ENCODE measurements at places on chromosomes 2 and 18. TPM values are rescaled to one million over a fixed set of nuclear protein-coding genes. Genes with fewer than 3 reads are reported as not detected.

DNA sequence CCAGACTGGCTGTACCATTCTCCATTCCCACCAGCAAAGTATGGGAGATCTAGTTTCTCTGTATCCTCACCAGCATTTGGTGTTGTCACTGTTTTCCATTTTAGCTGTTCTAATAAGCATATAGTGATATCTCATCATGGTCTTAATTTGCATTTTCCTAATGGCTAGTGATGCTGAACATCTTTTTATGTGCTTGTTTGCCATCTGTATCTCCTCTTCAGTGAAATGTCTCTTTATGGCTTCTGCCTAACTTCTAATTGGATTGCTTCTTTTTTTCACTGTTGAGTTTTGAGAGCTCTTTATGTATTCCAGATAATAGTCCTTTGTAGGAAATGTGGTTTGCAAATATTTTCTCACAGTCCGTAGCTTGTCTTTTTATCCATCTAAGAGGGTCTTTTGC is 18.9 kb upstream of the BIN1 start:
- H3K4me1 ChIP-seq = no peaks in the 10 kb centered on the region
- H3K27me3 ChIP-seq = no peaks in the 10 kb centered on the region
- no peak overlapping the region for H3K27ac ChIP-seq
- DNase-seq = no peak
- H3K36me3 ChIP-seq = no peaks in the 10 kb centered on the region

GRCh38 chr2:150675807-150676206 is 188.3 kb upstream of the RND3 start:
- no peaks in the 10 kb centered on the region for H3K4me1 ChIP-seq
- H3K4me3 ChIP-seq = no peak overlapping the region
- no peak overlapping the region for H3K27ac ChIP-seq
- H3K36me3 ChIP-seq = no peaks in the 10 kb centered on the region
- no peaks in the 10 kb centered on the region for H3K27me3 ChIP-seq
- DNase-seq = no peak

ALLC gene
- total RNA-seq = not detected

- H3K4me3 ChIP-seq = no peak overlapping the region
- no peaks in the 10 kb centered on the region for H3K4me1 ChIP-seq
- no peak overlapping the region for H3K27ac ChIP-seq
Measured at GRCh38 chr18:78082816-78083215, 833.2 kb downstream of the GALR1 start.

ZNF521 gene
- not detected for total RNA-seq

GRCh38 chr2:226048611-226049010 is 649.1 kb downstream of the NYAP2 start:
- H3K27ac ChIP-seq = no peak overlapping the region
- no peak overlapping the region for H3K4me3 ChIP-seq
- peaks cover 10% of the 10 kb centered on the region for H3K27me3 ChIP-seq
- no peaks in the 10 kb centered on the region for H3K4me1 ChIP-seq
- no peak for DNase-seq
- H3K36me3 ChIP-seq = no peaks in the 10 kb centered on the region

SCYGR4 gene
- total RNA-seq = not detected

DNA sequence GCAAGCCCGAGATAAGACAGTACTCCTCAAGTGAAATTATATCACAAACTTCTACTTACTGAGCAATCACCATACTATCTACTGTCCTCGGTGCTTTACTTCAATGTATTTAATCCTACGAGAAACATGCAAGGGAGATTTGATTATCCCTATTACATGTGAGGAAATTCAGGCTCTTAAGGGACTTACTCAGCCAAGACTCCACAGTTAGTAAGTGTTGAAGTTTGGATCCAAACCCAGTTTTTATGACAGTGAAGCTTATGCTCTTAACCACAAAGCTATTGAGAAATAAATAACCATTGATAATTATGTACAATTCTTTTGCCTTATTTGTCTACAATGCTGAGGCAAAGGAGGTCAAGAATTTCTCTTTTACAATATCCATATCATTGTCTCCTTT is 672.9 kb upstream of the ACVR2A start:
- no peak overlapping the region for H3K4me3 ChIP-seq
- H3K27me3 ChIP-seq = no peaks in the 10 kb centered on the region

DNA sequence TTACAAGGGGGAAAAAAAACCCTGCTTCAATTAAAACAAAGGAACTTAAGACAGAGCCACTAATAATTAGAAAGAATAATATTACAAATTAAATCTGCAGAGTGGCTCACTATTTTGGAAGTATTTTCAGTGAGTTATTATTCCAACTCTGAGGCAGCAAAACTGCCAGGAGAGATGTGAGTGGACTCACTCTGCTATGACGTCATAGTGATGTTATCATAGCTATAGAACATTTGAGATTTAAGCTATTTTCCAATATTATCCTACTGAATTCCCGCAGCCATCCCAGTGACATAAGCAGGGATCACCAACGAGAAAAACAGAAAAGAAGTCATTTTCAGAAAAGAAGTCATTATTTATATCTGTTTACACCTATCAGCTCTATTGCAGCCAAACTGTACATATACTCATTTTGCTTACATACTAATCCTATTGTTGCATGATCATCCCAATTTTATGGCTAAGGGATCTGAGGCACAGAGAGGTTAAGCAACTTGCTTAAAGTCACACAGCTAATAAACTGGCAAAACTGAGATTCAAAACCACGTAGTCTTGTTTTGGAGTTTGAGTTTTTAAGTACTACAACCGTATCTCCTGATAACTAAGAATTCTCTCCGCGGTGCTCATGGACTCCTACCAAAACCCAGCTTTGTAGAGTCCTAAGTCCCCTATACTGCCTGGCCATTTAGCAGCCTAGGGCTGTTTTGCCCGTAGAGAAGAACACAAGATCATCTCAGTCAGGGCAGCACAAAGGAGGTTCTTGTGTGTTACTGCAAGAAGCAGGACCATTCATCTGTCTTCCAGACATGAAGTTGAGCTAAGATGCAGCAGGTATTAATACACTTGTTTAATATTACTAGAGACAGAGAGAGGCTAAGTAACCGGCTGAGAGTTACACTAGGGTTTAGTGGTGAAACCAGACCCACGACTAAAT is 299.8 kb downstream of the TCF4 start:
- DNase-seq = no peak
- no peak overlapping the region for H3K27ac ChIP-seq
- no peaks in the 10 kb centered on the region for H3K36me3 ChIP-seq
- no peak overlapping the region for H3K4me3 ChIP-seq
- no peaks in the 10 kb centered on the region for H3K4me1 ChIP-seq

- H3K36me3 ChIP-seq = no peaks in the 10 kb centered on the region
- H3K4me1 ChIP-seq = peaks cover 23% of the 10 kb centered on the region
- H3K4me3 ChIP-seq = no peak overlapping the region
- H3K27me3 ChIP-seq = peaks cover 39% of the 10 kb centered on the region
Measured at GRCh38 chr2:73289304-73289703, 4.0 kb downstream of the EGR4 start.

DNA sequence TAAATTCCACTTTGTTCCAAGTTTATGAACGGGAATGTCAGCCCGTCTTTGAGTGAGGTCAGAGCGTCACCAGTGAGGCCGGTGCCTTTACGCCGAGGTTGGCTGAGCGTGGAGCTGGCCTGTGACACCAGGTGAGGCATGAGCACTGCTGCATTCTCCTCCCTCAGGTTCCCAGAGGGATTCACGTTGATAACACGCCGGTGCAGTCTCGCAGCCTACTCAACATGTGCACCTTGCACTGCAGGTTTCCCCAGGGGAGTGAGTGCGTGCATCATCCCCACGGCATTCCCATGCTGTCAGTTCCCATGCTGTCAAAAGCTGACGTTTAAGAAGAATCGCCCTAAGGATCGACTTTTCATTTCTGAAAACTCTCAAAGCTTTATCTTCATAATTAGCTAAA is 213.3 kb downstream of the LDLRAD4 start:
- H3K4me3 ChIP-seq = no peak overlapping the region
- H3K27me3 ChIP-seq = no peaks in the 10 kb centered on the region
- no peak for DNase-seq
- H3K27ac ChIP-seq = no peak overlapping the region
- no peaks in the 10 kb centered on the region for H3K36me3 ChIP-seq

GRCh38 chr2:197161774-197162173 is 148.8 kb downstream of the ANKRD44 start:
- H3K4me3 ChIP-seq = no peak overlapping the region
- peak overlapping the region; percentile 56 for H3K27ac ChIP-seq
- H3K27me3 ChIP-seq = no peaks in the 10 kb centered on the region
- no peak for DNase-seq
- peaks cover 78% of the 10 kb centered on the region for H3K4me1 ChIP-seq
- peaks cover 19% of the 10 kb centered on the region for H3K36me3 ChIP-seq

FAM161A gene
- total RNA-seq = 7.3 TPM

GRCh38 chr2:76641506-76641905 is 880.7 kb downstream of the LRRTM4 start:
- no peaks in the 10 kb centered on the region for H3K4me1 ChIP-seq
- H3K27me3 ChIP-seq = no peaks in the 10 kb centered on the region
- no peak for DNase-seq
- H3K27ac ChIP-seq = no peak overlapping the region

DNA sequence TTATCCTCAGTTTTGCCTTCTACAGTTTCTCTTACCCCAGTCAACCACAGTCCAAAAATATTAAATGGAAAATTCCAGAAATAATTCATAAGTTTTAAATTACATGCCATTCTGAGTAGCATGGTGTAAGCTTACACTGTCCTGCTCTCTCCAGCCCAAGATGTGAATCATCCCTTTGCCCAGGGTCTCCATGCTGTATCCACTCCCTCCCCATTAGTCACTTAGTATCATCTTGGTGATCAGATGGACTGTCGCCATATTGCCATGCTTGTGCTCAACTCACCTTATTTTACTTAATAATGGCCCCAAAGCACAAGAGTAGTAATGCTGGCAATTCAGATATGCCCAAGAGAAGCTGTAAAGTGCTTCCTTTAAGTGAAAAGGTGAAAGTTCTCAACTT is 18.5 kb upstream of the CCNT2 start:
- H3K27ac ChIP-seq = no peak overlapping the region
- no peaks in the 10 kb centered on the region for H3K36me3 ChIP-seq
- no peaks in the 10 kb centered on the region for H3K4me1 ChIP-seq
- no peak overlapping the region for H3K4me3 ChIP-seq
- H3K27me3 ChIP-seq = peaks cover 2% of the 10 kb centered on the region

DNA sequence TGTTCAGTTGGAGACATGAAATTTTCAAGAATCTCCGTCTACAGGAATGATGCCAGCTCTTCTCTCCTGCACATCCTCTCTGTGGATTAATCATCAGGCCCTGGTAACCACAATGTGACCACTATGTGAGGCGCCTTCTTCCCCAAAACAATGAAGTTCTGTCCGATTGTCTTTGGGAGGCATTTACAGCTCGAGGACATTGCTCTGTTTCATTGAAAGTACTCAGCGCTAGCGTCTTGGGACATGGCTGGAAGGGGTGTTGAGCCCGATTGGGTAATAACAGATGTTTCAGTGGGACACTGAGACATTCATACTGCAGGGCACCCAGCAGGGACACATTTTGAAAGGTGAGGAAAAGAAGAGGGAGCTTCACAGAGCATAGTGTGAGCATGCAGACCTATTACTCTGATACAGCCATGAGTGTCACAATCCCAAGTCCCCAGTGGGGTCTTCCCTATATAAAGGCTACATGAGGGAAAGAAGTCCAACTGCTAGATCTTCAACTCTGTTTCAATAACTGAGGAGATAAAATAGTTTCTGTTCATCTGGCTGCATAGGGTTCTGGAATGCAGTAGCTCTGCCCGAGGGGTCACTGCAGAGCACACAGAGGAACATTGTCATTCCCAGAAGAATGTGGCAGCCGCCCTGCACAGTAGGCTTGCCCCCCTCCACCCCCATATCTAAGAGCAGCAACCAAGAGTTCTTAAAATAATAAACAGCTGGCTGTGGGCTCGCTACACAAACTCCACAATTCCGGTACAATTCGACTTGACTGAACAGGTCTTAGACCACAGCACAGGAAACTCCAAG is 237.3 kb downstream of the OSR1 start:
- no peaks in the 10 kb centered on the region for H3K27me3 ChIP-seq
- no peaks in the 10 kb centered on the region for H3K4me1 ChIP-seq
- no peak for DNase-seq
- H3K36me3 ChIP-seq = no peaks in the 10 kb centered on the region
- no peak overlapping the region for H3K27ac ChIP-seq
- H3K4me3 ChIP-seq = no peak overlapping the region

GRCh38 chr18:32405588-32405987 is 65.1 kb downstream of the GAREM1 start:
- H3K36me3 ChIP-seq = no peaks in the 10 kb centered on the region
- DNase-seq = no peak
- H3K4me1 ChIP-seq = peaks cover 4% of the 10 kb centered on the region

CYBRD1 gene
- 1.4 TPM for total RNA-seq

GRCh38 chr2:120430501-120430830 is 84.5 kb downstream of the INHBB start:
- no peak overlapping the region for H3K4me3 ChIP-seq
- no peaks in the 10 kb centered on the region for H3K36me3 ChIP-seq
- no peaks in the 10 kb centered on the region for H3K4me1 ChIP-seq

DNA sequence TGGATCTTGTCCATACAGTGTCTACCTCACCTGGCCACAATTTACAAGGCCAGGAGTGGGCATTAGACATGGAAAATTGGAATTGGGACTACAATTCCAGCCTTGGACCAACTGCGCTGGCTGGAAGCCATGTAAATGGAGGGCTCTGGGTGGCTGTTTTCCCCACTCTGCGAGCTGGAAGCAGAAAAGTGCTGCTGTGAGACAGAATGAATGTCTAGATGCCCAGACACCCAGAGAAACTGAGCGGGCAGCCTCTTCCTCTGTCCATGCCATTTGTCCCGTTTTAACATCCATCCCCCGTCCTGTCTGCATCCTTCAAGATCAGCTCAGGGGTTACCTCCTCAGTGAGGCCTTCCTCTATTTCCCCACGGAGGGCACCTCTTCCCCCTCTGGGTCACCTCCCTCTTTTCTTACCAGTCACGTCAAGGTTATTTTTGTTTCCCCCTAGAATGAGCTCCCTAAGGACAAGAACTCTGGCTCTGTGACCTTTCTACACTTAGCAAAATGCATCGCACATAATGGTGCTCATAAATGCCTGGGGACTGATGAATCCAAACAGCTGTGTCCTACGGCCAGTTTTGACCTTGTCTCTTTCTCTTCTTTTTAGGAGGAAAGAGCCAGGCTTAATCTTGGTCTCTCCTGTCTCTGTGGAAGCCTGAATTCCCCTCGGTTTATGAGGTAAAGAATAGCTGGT is 41.2 kb downstream of the MCFD2 start:
- no peak for DNase-seq
- H3K27ac ChIP-seq = no peak overlapping the region
- peaks cover 5% of the 10 kb centered on the region for H3K4me1 ChIP-seq
- H3K36me3 ChIP-seq = no peaks in the 10 kb centered on the region

GRCh38 chr2:26462511-26463243 is 15.2 kb downstream of the OTOF start:
- no peaks in the 10 kb centered on the region for H3K36me3 ChIP-seq
- H3K4me3 ChIP-seq = no peak overlapping the region
- peak; percentile 40 for DNase-seq
- no peaks in the 10 kb centered on the region for H3K27me3 ChIP-seq
- H3K4me1 ChIP-seq = no peaks in the 10 kb centered on the region

Data from activated CD4-positive, alpha-beta T cell treated with anti-CD3 and anti-CD28 coated beads for 36 hours (primary cell).